ENCODE measurements at places on chromosomes 3 and 15.

- no peak for DNase-seq
Observed at GRCh38 chr3:63497641-63498040, 154.8 kb upstream of the SNTN start.

DNA sequence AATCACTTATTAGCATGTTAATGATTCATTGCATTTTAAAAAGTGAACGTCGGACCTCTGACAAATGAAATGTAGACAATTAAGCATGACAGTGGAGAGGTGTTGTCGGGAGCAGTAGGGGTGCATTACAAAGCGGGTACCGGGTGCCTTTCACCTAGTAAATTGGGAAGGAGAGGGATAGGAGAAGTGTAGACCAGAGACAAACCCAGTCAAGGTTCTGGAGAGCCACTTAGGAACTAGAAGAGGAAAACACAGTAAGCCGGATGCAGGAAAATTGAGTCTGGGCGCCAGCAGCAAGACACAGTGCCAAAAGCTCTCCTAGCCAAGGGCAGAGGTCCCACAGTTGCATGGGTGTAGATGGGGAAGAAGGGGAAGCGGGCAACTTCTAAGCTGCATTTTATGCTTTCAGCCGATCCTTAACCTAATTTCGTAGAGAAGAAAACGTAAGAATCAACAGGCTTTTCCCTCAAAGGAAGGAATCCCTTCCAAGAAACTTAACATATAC is 3.1 kb upstream of the CERS3 start:
- no peak for DNase-seq

GRCh38 chr3:197749315-197749600 is 425 bp upstream of the FYTTD1 start:
- DNase-seq = peak; percentile 73

- no peak for DNase-seq
Observed at GRCh38 chr3:161413855-161414210, 42.5 kb upstream of the SPTSSB start.

DNA sequence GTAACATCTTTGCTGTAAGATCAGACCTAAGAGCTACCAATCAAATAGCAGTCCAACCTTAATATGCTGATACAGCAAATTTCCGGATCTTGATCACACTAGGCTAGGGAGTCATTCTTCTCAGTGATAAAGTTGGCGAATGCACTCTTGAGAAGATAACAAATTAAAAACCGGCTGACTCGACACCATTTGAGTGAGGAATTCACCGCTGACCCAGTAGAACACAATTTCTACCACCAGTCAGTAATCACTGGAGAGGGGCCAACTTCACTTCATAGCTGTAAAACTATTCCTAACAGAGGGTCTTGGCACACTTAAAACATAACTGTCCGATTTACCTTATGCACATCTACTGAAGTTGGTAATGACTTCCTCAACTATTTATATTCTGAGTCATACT is 47.2 kb downstream of the MEIS2 start:
- DNase-seq = no peak

DNA sequence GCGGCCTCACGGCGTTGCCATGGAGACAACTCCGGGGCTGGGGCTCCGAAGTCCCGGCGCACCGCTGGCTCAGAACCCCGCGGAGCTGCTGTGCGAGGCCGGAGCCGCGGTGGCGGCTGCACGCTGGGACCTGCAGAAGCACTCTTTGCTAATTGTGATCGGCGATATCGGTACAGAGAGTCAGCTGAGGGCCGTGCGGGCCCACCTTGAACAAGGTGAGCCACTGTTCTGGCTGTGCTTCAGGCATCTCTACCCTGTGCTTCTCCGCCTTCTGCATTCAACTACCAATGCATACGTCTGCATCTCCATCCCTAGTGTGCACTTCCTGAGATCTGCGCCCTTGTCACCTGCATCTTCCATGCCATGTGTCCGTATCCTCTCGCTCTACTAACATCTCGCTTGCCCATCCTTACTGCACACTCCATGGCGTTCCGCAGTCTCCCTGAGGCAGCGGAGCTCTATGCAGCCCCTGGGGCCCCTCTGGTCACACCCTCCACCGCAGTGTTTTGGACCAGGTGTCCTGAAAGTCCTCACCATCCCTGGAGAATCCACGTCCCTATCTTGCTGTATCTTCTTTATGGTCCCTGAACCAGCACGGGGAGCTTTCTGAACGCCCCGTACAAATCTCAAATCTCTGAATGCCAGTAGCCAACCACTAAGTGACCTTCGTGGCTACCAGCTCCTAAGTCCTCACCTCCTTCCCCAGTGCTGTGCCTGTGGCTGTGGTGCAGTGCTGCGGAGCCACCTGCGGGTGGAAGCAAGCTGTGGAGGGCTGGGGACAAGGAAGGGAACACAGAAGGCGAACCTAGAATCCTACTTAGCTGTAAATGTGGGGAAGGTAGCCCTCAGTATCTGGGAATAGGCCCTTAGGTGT is 6.2 kb upstream of the MAP1A start:
- no peak for DNase-seq

DNA sequence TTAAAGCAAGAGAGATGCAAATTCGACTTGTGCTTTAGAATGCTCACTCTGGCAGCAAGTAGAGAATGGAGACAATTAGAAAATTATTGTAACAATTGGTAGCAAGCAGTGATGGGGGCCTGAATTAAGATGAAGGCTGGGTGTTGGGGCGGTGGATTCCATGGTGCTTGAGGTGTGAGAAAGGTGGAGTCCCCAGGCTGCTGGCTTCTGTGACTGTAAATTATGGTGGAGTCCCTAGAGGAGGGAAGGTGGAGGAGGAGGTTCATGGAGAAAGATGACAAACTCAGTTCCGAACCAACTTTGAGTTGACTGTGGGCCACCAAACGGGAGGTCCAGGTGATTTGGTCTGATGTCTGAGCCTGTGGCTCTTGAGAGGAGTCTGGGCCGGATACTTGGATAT is 10.7 kb upstream of the SMAD3 start:
- DNase-seq = no peak

DNA sequence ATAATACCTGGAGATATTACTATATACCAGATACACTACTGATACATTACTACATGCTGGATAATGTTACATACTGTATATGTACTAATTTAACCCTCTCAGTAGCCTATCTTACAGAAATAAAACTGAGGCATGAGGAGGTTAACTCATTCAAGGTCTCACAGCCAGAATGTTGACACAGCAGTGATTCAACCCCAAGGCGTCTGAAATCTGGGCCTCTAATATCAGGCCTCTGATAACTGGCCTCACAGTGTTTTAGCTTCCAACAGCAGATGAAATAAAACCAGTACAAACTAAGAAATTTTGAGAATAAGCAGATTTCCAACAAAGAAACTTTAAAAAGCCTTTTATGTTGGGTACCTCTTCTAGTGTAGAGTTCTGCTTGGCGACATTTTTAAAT is 23.4 kb downstream of the DZIP1L start:
- DNase-seq = no peak

GRCh38 chr15:52220251-52220650 is 29.1 kb upstream of the GNB5 start:
- no peak for DNase-seq

DNA sequence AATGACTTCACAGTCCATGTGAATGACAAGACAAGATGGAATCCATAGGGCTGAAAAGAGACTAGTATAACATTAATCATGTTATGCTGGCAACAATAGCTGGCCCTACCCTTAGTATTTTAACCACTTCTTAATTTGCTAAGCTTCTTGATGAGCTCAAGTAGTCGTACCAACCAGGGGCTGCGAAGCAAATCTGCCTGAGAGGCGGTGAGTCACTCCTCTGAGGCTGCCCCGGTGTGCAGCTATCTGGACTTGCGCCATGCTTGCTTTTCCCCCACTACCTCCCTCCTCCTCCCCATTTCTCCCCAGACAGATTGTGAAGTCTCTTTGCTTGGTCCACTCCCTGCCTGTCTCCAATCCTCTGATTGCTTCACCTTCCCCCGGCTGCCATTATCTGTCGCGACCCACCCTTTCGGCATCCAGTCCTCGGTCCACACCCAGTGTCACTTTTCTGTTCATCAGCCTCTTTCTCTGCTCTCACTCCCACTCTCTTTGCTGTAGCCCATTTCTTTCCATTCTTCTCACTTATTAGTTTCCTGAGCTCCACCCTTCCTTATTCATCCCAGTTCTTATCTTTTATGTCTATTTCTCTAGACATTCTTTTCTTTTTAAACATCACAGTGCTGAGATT is 42.7 kb downstream of the DUT start:
- DNase-seq = no peak

GRCh38 chr3:170804078-170804477 is 65.9 kb downstream of the RPL22L1 start:
- DNase-seq = no peak

DNA sequence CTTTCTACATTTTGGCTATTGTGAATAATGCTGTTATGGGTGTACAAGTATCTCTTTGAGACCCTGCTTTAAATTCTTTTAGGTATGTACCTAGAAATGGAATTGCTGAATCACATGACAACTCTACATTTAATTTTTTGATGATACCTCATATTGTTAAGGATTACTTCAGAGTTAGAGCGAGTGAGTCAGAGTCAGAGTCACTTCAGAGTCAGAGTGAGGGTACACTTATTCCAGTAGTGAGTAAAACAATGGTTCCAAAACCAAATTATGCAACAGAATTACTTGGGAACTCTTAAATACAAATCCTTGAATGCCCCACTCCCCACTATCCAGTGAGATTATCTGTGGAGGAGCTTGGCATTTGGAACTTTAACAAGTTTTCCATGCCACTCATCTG is 50.3 kb upstream of the SNRK start:
- DNase-seq = no peak

DNA sequence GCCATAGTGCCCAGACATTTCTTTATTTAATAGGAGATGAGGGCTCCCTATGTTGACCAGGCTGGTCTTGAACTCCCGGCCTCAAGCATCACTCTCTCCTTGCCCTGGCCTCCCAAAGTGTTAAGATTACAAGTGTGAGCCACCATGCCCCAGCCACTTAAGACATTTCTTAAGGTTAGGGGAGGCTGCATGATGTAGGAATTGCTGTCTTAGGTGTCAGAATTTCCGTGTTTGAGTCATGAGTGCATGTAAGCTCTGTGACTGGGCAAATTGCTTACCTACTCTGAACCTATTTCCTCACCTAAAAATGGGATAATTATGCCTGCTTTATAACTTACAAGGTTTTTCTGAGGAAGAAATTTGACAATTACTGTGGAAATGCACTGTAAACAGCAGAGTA is 34.2 kb upstream of the SIAH2 start:
- no peak for DNase-seq

GRCh38 chr3:12222775-12223485 is 64.2 kb upstream of the TIMP4 start:
- no peak for DNase-seq

DNA sequence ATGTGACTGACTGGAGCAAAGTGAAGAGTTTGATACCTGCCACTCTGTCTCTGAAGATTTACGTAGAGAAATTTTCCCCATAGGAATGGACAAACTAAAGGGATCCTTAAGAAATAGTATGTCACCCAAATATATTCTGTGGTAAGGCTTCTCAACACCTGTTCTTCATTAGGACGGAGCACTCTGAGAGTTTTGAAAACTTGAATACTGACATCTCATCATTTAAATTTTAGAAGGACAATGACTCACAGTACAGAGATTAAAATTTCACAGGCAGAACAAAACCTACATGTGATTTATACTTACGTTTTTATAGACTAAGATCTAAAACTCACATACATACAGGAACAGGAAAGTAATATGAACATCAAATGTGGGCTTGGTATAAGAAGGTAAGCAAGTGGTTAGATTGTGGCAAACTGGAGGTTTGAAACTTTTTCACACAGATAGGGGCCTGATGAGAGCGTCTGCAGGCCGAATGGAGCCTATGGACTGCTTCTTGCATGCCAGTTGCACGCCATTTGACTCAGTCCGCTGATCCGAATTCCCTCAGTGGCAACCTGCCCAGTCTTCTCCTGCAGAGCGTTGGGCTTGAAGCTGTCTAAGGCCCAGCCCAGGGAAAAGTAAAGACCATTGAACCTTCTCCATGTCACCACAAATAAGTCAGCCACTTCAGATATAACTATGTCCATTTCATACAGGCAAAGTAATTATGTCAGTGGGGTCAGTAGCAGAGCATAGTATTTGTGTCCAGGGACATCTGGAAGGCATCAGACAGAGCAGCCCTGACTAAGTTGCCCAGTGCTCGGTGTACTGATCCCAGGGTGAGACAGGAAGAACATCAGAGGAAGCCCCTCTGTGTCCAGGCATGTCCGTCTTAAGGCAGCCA is 45.7 kb downstream of the ZBTB38 start:
- no peak for DNase-seq

- DNase-seq = no peak
Observed at GRCh38 chr3:17645074-17645698, 97.2 kb downstream of the TBC1D5 start.

DNA sequence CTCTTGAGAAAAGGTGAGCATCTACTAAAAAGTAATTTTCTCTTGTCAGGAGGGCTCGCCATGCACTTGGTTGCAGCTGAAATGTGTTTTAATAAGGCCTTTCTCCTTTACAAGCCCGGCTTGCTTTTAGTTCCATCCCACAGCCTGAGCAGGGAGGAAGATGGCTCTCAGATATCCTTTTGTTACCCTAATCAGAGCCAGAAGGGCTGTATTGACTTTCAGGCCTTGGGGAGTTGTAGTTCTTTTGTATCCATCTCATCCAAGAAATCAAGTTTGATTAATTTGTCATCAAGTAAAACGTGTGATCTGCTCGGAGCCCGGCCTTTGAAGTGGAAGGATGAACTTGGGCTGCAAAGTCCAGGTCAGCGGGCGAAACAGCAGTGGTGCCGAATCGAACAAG is 52.9 kb downstream of the EIF4E3 start:
- DNase-seq = no peak

DNA sequence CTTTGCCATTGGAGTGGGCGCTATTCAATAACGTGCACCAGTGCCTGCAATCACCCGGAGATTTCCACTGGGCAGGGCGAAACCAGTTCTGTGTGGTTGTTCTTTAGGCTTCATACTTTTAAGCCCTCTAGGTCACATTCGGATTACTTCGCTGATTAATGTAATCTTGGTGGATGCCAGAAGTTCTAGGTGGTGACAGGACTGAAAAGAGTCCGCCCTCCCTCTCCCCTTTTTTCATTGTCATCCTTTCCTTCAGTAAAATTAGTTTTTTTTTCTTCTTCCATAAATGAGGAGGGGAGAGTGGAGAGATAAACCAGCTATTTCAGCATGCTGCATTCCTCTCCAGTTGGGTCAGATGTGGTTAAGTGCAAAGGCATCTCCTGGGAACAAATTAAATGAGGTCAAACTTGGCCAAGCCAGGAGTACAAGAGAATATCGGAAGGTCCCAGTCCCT is 2.3 kb upstream of the SLC2A2 start:
- no peak for DNase-seq

DNA sequence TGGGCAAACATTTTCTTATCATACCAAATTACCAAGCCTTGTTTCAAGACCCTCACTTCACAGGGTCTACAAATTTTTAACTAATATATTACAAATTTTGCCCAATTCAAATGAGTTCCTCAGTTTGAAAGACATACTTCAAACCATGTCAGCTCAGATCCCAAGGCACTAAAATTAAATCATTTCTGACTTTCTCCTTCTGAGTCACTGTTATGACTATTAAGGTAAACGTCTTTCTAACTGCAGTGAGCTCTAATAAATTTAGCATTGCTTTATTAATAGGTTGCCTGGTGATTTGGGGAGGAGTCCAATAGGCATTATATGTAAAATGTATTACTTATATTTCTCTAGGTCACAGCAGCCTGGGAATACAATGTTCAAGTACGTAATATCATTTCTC is 158.2 kb upstream of the ARHGEF26 start:
- DNase-seq = no peak

Measured in T follicular helper cell (primary cell).